ENCODE measurements at places on chromosomes 13 and 19.

DNA sequence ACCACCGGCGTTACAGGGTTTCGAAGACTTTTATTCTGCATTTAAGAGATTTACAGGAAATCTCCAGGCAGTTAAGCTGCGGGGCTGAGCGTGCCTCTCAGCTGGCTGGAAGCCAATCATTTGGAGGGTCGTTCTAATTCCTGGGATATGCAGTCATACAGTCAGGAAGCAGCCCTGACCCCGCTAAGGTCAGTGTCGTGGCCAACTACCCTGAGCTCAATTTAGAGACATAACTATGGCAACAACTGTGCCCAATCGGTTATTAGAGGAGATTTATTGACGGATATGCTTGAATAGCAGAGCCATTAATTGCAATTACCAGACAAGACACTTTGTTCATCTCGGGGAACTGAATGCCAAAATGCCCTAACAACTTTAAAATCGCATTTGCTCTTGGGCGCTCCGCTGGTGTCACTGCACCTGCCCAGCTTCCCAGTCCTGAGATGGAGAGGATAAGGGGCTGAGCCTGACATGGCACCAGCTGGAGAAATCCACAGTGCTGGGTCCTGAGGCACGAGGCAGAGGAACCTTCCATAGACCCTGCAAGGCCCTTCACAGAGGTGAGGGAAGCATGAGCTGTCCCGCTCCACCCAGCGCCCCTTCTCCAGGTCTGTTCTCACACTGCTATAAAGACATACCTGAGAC lies 15.1 kb upstream of the ZNF507 start:
- no peaks in the 10 kb centered on the region for H3K27me3 ChIP-seq
- H3K36me3 ChIP-seq, result no peaks in the 10 kb centered on the region
- H3K27ac ChIP-seq, result no peak overlapping the region
- no peak for DNase-seq
- H3K4me3 ChIP-seq, result no peak overlapping the region

DNA sequence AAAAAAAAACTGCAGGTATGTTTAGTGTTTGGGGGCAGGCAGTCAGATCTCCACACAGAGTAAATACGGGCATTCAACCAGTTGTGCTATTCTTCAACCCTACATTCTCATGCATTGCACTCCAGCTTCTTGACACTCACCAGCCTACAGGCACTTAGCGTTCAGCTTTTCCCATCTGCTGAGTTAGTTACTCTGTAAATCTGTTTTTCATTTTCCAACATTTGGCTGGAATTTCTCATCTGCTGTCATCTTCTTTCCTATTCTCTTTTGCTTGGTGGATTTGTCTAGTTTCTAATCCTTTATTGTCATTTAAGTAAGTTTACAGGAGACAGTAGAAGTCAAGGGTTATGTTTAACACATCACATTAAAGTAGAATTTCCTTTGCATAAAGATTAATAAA lies 1318.9 kb downstream of the OLFM4 start:
- no peaks in the 10 kb centered on the region for H3K36me3 ChIP-seq
- DNase-seq, result no peak
- no peak overlapping the region for H3K4me3 ChIP-seq
- no peaks in the 10 kb centered on the region for H3K27me3 ChIP-seq
- H3K4me1 ChIP-seq, result no peaks in the 10 kb centered on the region

GRCh38 chr13:77300176-77301037 lies 26.5 kb downstream of the MYCBP2 start:
- H3K36me3 ChIP-seq, result peaks cover 8% of the 10 kb centered on the region
- no peak overlapping the region for H3K27ac ChIP-seq
- H3K4me1 ChIP-seq, result peaks cover 24% of the 10 kb centered on the region
- no peak for DNase-seq

- H3K27me3 ChIP-seq, result no peaks in the 10 kb centered on the region
- no peaks in the 10 kb centered on the region for H3K36me3 ChIP-seq
- DNase-seq, result no peak
- H3K27ac ChIP-seq, result no peak overlapping the region
- H3K4me1 ChIP-seq, result no peaks in the 10 kb centered on the region
Observed at GRCh38 chr13:62525652-62526051, 1110.0 kb upstream of the PCDH20 start.

DNA sequence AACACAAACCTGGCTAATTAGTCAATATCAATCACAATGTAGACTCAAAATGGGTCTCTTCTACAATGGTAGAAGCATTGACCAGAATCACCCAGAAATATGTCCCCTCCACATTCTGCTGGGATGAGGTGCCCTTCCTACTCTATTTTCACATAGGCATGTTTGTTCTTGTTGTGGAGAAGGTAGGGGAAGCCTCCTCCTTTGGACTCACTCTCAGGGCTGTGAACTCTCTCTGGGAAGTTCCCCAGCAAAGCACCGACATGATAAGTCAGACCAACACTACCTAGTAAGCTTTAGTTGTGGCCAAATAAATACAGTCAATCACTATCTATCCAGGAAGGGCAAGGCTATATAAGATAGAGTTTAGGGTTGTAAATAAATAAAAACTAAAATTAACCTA lies 194.5 kb upstream of the UBL3 start:
- peaks cover 10% of the 10 kb centered on the region for H3K27me3 ChIP-seq
- H3K36me3 ChIP-seq, result no peaks in the 10 kb centered on the region
- H3K4me3 ChIP-seq, result no peak overlapping the region
- H3K27ac ChIP-seq, result no peak overlapping the region
- peaks cover 28% of the 10 kb centered on the region for H3K4me1 ChIP-seq

- no peaks in the 10 kb centered on the region for H3K27me3 ChIP-seq
- H3K27ac ChIP-seq, result no peak overlapping the region
- no peak overlapping the region for H3K4me3 ChIP-seq
- peaks cover 47% of the 10 kb centered on the region for H3K4me1 ChIP-seq
Observed at GRCh38 chr13:46604226-46604990, 51.4 kb downstream of the LRCH1 start.

Measured in T-helper 2 cell treated with Interferon-gamma antibody and Interleukin-4, amounts not matched to agents 5 μg/mL and 100 μg/mL, for 36 hours (primary cell).